Activated naive CD8-positive, alpha-beta T cell treated with anti-CD3 and anti-CD28 coated beads, Interleukin-2, amount 10 ng/mL, durations not matched to agents 7 days and 5 days (primary cell): ENCODE measurements at places on chromosomes 4 and X. TPM values are rescaled to one million over a fixed set of nuclear protein-coding genes. Genes with fewer than 3 reads are reported as not detected.

The PTTG2 gene
- 0.94 TPM for total RNA-seq

The AKAP4 gene
- total RNA-seq: not detected

GRCh38 chrX:53511322-53511721, 77.2 kb upstream of the HSD17B10 start:
- H3K27me3 ChIP-seq: no peaks in the 10 kb centered on the region
- no peaks in the 10 kb centered on the region for H3K36me3 ChIP-seq
- no peak overlapping the region for H3K27ac ChIP-seq
- no peaks in the 10 kb centered on the region for H3K4me1 ChIP-seq
- no peak overlapping the region for H3K4me3 ChIP-seq

DNA sequence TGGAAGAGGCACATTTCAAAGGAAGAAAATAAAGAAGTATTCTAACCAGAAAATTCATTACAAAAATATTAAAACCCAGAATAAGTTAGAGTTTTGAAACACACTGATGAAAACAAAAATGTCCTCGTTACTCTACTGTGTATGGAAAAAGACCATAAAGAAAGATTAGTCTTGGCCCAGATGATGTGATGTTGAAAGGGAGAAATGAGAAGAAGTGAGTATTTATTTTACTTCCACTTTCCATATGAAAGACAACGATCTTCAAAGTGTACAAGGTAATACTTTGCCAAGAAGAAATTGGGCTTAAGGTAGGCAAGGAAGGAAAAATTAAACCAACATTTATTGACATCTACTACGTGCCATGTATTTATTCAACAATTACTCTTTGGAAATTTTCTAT, 48.6 kb upstream of the EMCN start:
- H3K27ac ChIP-seq: no peak overlapping the region
- peaks cover 12% of the 10 kb centered on the region for H3K4me1 ChIP-seq
- H3K4me3 ChIP-seq: peak overlapping the region; percentile 33
- peaks cover 2% of the 10 kb centered on the region for H3K36me3 ChIP-seq
- no peak for DNase-seq
- H3K27me3 ChIP-seq: peaks cover 2% of the 10 kb centered on the region

- H3K27ac ChIP-seq: no peak overlapping the region
- no peak for DNase-seq
- no peaks in the 10 kb centered on the region for H3K4me1 ChIP-seq
- H3K36me3 ChIP-seq: no peaks in the 10 kb centered on the region
Measured at GRCh38 chrX:115229337-115230003, 4.4 kb downstream of the LRCH2 start.
